Forelimb muscle (tissue), 1 donor: ENCODE measurements at places on chromosomes 12 and 14. TPM values are rescaled to one million over a fixed set of nuclear protein-coding genes. Genes with fewer than 3 reads are reported as not detected.

NOS1 gene
- 0.76 TPM for polyA plus RNA-seq

LMBR1L gene
- polyA plus RNA-seq: 43.8 TPM

FZD10 gene
- 17.3 TPM for polyA plus RNA-seq

NDUFA9 gene
- polyA plus RNA-seq: 92.2 TPM

NEUROD4 gene
- polyA plus RNA-seq: not detected

TIMELESS gene
- 11.9 TPM for polyA plus RNA-seq

PLCZ1 gene
- polyA plus RNA-seq: 0.16 TPM

GLIPR1L2 gene
- 1.8 TPM for polyA plus RNA-seq
